ENCODE measurements at places on chromosomes 4 and X. TPM values are rescaled to one million over a fixed set of nuclear protein-coding genes. Genes with fewer than 3 reads are reported as not detected.

DNA sequence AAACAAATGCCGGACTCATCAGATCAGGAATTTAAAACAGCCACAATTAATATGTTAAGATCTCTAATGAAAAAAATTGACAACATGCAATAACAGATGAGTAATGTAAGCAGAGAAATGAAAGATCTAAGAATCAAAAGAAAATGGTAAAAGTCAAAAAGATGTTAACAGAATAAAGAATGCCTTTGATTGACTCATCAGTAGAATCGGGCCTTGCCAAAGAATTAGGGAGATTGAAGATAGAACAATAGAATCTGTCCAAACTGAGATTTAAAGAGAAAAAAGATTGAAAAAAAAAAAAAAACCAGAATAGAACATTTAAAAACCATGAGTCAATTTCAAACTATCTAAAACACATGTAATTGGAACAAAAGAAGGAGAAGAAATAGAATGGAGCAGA, 25.9 kb upstream of the GUCY1A1 start:
- no peak for DNase-seq

Gene RFC1
- 59.4 TPM for total RNA-seq

Gene GYPA
- total RNA-seq = not detected

DNA sequence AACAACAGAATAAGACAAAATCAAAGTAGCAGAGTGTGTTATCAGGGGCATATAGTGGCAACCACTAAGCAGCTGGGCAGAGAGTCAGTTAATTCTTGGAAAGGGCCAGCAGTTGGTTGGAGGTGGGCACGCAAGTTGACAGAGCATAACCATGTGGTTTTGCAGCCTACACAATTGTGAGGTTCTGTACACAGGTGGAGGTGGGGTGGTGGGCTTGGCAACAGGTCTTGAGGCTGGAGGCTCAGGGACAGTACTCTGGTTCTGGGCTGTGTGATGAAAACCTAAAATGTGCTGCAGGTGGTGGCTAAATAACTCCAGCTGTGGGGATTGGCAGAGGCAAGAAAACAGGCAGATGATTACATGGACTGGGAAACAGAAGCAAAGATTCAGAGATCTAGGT, 1112.7 kb downstream of the PDHA2 start:
- no peak for DNase-seq

GRCh38 chr4:17694552-17694951, 80.1 kb downstream of the MED28 start:
- no peak for DNase-seq

GRCh38 chr4:44961001-44961755, 234.8 kb upstream of the GNPDA2 start:
- DNase-seq = no peak

Gene SMR3B
- not detected for total RNA-seq

Gene GPC3
- 4.9 TPM for total RNA-seq

Gene MAGEB1
- total RNA-seq = not detected

Gene EMCN
- 61.7 TPM for total RNA-seq

Gene TMPRSS11B
- total RNA-seq = not detected

DNA sequence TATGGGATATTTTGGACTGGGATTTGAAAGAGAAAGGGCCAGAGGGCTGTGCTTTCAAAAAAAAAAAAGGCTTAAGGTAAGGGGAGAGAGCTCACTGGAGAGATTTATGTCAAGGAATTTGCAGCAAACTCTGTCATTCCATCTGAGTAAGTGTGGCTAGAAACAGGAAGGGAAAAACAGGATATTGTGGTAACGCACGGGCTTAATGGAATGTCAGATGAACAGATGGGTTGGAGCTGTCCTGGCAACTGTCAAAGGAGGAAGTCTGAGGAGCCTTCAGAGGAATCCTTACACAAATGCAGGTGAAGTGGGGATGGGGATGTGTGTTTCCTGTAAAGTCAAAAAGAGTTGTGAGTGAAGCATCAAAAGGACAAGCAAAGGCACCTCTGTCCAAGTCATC, 15.1 kb upstream of the NKX3-2 start:
- DNase-seq = no peak

Gene FGFBP1
- total RNA-seq = not detected

Gene TMEM35A
- total RNA-seq = 11.5 TPM

Gene FRAS1
- total RNA-seq = 12.4 TPM

Gene RNF150
- 19.8 TPM for total RNA-seq

DNA sequence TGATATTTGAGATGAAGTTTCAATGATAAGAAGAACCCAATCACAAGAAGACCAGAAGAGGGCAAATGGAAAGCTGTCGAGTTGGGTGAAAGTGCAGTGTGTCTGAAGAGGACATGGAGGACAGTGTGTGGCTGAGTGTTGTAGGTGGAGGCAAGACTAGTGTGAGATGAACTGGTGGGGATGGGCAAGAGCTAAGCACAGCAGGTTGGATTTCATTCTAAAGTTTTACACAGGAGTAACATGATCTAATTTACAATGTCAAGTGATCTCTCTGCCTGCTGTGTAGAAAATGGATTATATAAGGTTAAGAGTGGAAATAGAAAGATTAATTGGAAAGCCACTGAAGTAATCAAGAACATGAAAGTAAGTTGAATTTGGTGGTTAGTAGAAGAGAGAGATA, 208.6 kb upstream of the ETNPPL start:
- no peak for DNase-seq

DNA sequence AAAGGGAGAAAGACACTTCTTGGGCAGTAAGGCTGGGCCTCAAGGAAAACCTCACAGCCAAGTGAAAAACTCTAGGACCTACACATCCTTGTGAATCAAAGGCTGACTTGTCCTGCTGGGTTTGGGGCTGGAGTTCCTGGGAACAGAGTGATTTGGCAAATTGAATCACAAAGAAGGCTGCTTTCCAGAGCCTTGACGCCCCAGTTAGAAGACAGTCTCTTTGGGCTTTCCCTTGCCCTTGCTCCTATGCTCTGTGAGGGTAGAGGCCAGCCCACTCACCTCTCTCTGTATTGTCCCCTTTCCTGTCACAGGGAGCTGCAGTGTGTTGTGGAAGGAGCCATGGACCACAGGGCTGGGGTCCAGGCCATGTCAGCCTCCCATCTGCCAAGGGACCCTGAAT, 9.6 kb downstream of the AMER1 start:
- DNase-seq = no peak

Gene CXCL3
- total RNA-seq = not detected

Gene CLIC2
- 16.7 TPM for total RNA-seq

GRCh38 chrX:70505451-70505841, 60.8 kb downstream of the DLG3 start:
- DNase-seq = no peak

GRCh38 chr4:7268941-7269340, 76.6 kb downstream of the SORCS2 start:
- no peak for DNase-seq

Gene PLS3
- total RNA-seq = 119 TPM

Gene ETDB
- total RNA-seq = not detected

DNA sequence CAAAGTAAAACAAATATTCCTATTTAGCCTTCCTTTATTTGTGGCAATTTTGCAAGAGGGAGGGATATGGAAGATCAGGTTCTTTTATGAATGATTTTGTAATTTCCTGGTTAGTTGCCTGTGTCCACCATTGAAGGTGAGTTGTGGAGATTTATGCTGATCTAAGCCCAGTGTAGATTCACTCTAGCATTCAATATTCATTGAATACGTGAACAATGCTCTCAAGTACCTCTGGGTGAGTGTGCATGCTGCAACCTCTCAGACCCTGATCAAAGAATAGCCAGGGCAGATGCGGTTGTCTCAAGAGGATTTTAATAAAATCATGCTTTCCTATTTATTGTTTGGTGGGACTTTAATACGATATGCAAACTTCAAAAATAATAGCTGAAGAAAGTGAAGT, 628.4 kb downstream of the SPRY1 start:
- DNase-seq = no peak

Gene HHIP
- total RNA-seq = 2.8 TPM

- no peak for DNase-seq
These were observed 418.9 kb downstream of the CCSER1 start for GRCh38 chr4:90546114-90546513.

DNA sequence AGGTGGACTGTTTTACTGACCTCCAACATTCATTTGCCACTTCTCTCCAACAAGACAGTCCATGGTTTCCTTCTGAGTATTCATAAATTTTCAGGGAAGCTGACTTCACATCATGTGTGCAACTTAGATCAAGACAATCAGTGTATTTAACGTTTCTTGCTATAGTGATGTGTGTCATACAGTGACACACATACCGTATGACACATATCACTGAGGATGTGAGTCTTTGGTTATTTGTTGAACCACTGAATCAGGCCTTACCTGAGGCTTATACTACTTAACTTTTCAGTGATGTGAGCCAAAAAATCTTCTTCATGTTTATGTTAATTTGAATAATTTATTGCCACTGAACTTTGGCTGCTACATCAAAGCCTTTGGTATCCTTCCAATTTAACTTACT, 166.8 kb downstream of the BMPR1B start:
- no peak for DNase-seq

- DNase-seq = no peak
These were observed 71.4 kb downstream of the CLDN34 start for GRCh38 chrX:10038585-10038984.

GRCh38 chr4:150248181-150248580, 169.9 kb downstream of the DCLK2 start:
- DNase-seq = no peak

Gene GSX2
- not detected for total RNA-seq

GRCh38 chr4:93480452-93480851, 348.1 kb upstream of the ATOH1 start:
- no peak for DNase-seq

DNA sequence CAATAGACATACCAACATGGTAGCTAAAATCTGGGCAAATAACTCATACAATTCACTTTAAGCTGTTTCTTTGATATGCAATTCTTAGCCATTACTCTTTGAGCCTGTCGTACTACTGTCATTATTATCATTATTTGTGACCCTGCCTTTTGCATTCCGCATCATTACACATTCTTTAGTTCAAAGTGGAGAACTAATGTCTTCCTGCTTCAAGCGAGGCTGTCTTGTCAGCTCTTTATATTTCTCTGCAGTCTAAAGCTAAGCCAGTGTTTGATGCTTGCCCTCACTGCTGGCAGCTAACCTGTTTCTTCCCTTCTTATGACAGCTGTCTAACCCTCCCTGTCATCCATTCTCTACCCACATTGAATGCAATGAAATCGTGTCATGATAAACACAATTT, 186.8 kb downstream of the FAT4 start:
- DNase-seq = no peak

DNA sequence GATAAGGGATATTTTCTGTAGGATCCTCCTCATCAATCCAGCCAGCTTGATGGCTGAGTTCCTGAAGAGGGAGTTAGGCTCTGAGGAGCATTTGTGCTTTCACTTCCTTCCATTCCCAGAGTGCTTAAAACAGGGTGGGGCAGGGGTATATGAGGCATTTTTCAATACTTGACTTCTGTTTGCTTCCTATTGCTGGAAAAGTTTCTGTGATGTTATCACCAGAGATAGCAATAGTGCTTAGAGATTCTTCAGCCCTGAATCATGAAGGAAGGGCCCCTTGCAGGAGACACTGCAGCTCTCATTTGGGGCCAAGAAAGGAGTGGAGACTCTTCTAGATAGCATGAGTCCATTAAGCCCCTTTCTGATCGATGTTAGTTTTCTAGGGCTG, 166.7 kb upstream of the RPS6KA3 start:
- DNase-seq = no peak

- peak; percentile 51 for DNase-seq
These were observed 32.7 kb upstream of the AMBN start for GRCh38 chr4:70559211-70559830.

- no peak for DNase-seq
These were observed 159.1 kb upstream of the DGKK start for GRCh38 chrX:50629774-50630173.

GRCh38 chrX:8647176-8647575, 84.8 kb downstream of the ANOS1 start:
- DNase-seq = no peak

- DNase-seq = no peak
These were observed 128.4 kb downstream of the NAA11 start for GRCh38 chr4:79197275-79198009.

DNA sequence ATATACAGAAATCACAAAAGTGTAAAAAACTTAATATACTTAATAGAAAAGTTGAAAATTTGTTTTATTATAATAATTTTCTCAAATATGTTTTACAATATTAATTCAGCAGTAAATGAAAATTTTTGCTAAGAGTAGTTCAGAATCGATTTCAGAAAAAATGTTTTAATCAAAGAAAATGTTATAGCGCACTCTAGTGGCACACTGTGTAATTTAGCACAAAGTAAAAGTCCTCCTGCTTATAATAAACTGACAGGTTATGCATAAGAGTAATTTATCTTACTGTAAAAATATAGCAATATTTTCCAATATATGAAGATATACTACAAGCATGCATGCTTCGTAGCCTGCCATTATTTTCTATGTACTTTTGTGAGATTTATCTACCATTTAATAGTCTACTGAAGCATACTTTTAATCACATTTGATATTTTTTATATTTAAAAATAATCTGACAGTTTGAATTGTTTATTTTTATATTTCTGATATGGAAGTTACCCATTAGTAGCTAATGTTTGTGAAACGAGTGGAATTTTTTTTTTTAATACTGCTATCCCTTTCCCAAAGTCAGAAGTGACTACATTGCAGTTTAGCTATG, 217.9 kb upstream of the KLHL4 start:
- DNase-seq = no peak

DNA sequence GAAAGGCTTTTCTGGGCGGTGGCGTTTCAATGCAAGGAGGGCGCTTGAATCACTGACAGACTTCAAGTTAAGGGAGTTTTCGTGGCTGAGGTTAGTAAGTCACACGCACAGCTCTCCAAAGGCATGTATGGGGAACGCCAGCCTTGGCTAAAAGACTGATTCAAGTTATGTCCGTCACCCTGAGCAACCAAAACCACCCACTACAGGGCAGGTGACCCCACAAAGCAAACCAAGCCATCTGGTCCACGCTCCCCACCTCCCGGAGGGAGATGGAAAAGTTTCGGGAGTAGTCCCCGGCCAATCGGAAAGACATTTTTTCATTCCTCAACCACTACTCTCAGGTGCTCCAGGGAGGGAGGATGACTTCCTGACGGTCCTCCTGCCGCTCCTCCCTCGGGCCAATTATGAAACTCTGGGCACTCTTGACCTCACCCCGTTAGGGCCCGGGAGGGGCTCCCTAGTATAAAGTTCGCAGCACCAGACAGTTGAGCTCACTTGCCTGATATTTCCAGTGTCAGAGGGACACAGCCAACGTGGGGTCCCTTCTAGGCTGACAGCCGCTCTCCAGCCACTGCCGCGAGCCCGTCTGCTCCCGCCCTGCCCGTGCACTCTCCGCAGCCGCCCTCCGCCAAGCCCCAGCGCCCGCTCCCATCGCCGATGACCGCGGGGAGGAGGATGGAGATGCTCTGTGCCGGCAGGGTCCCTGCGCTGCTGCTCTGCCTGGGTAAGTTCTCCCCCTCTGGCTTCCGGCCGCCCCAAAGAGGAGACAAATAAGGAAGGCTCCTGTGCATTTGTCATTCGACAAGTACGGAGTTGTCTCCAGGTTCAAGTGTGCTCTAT, at the start of gene EREG:
EREG (plus strand) TSS at position 494 of the 840 bp plus-strand sequence; CDS start at position 658, 164 bp downstream.
- peak; percentile 45 for DNase-seq
